ENCODE measurements at places on chromosomes 1 and 21.

DNA sequence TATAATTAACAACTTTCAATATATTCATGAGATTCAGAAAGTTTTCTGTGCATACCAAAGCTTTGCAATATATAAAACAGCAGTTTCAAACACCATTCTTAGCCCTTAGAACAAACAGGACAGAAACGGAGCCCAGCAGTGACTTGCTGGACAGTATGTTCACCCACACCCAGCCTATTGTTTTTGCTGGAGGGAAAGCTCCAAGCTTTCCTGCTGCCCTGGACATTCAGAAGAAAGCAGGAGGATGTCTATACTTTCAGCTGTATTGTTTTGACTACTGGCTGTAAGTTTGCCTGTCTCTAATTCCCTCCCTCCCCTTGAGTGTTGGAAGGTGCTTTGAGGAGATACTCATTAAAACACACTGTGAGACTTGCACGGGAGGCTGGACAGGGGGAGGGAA is 9.6 kb downstream of the DENND2C start:
- no peak for DNase-seq

- DNase-seq: no peak
Observed at GRCh38 chr1:3246251-3246650, 177.2 kb downstream of the PRDM16 start.

- DNase-seq: no peak
Observed at GRCh38 chr1:89633248-89633799, 404 bp downstream of the LRRC8C start.

DNA sequence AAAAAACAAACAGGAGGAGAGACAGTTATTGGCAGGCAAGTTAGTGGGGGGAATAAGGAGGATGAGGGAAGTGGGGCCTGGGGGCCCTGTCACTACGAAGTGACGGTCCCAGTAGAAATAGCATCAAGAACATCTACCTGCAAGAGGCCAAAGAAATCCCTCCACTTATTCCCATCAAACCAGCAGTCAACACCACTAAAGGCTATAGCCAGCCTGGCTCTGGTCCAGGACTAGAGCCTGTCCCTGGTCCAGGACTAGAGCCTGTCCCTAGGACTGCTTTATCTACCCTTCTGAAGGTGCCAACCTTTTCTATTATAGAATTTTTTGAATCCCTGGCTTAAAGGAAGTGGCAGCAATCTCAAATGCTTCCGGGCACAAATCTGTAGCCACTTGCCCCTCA is 3.2 kb downstream of the KLF18 start:
- DNase-seq: no peak

DNA sequence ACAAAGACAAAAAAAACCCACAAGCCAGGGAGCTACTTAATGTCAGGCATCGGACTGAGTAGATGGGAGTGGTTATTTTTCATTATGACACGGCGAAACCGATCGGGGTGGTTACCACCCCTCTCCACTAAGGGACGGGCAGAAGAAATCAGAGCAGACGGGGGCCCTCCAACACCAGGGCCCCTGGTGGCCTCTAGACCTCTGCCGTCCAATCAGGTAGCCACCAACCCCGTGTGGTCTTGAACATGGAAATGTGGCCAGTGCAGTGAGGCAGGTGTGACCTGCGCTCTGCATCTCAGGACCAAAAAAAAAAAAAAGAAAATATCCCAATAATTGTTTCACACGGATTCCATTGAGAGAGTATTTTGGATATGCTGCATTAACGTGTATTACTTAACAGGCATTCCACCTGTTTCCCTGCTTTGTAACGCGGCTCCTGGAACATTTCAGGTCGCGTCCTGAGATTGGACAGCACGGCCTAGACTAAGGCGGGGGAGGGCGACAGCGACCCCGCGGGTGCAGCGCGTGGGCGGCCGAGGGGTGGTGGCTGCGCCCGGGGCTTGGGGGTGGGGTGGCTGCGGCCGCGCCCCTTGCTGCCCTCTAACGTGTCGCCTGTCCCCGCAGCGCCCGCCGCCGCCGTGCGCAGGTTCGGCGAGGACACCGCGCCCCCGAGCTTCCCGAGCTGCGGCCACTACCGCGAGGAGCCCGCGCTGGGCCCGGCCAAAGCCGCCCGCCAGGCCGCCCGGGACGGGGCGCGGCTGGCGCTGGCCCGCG is 48.3 kb downstream of the SIM2 start:
- DNase-seq: no peak

GRCh38 chr1:243345205-243345604 is 89.4 kb downstream of the SDCCAG8 start:
- DNase-seq: no peak

- no peak for DNase-seq
Observed at GRCh38 chr1:188476606-188477005, 1647.9 kb downstream of the PLA2G4A start.

GRCh38 chr1:3623441-3624199 is 1.2 kb upstream of the TPRG1L start:
- DNase-seq: no peak
